ENCODE measurements at places on chromosomes 13 and 19.
A peak's percentile ranks its signal among the peaks of the same experiment; 100 is the strongest.

DNA sequence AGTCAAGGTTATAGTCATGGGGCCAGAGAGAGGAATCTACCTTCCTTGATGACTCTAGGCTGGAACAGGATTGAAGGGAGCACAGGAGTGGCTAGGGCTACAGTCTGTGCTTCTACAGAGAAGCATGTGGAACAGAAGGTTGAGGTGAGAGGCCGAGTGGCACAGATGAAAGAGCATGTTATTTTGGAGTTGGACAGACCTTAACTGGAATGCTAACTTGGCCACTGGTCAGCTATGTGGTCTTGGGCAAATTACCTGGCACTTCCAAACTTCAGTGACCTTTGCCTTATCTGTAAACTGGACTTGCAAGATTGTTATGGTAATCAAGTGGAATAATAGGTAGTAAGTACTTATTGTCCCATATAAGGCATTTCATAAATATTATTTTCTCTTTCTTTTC, 252.7 kb downstream of the KCNRG start:
- no peak for DNase-seq

DNA sequence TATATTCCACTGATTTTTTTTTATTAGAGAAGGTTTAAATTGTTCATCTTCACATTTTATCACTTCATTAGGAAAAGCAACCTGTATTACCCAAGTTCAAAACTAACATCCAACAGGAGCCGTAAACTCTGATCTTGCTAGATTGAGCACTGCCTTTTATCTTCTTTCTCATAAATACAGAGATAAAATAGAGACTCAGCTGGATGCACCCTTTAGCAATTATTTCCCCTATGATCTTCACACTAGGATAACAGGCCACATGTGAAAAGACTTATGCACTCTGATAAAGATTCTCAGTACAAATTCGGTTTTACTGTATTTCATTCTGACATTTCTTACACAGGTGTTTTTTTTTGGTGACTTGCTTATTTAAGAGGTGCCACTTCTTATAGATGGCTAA, 2438.2 kb upstream of the PCDH20 start:
- no peak for DNase-seq

- peak; percentile 78 for DNase-seq
Observed at GRCh38 chr19:12834976-12835757, 788 bp upstream of the RTBDN start.

GRCh38 chr19:48461982-48462655, 6.7 kb downstream of the KCNJ14 start:
- DNase-seq, result peak; percentile 60

- DNase-seq, result no peak
Observed at GRCh38 chr19:43286096-43286495, 16.8 kb upstream of the PSG9 start.

Measured in DMS53 (cell line).